Islet precursor cell (in vitro differentiated cells): ENCODE measurements at places on chromosomes 4 and X.

DNA sequence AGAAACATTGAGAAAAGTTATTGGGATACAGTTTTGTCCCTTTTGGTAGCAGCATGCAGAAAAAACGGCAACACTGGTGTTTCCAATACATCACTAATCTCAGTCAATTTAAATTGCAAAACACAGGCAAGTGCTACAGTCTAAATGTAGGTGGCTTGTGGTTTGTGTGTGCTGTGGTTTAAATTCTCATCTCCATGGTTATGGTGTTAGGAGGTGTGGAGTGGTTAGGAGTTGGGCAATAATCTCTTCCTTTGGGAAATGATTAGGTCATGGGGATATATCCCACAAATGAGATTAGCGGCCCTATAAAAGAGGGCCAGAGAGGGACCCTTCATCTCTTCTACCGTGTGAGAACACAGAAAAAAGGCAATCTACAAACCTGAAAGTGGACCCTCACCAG lies 1344.3 kb downstream of the ADGRL3 start:
- no peak for DNase-seq

DNA sequence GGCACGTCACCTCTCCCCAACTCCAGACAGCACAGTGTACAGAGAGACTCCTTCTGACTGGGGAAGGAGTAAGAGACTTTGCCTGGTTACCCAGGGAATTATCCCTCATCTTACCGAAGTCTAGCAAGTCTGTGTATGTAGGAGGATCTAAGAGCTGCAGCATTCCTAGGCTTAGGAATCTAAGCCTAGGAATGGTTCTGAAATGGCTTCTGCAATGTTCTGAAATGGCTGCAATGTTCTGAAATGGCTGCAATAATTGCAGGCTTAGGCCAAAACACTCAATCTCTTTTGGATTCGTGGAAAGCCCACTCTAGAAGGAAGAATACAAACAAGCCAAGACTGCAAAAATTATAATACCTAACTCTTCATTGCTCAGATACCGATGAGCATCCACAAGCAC lies 106.4 kb downstream of the SCLT1 start:
- DNase-seq, result no peak

DNA sequence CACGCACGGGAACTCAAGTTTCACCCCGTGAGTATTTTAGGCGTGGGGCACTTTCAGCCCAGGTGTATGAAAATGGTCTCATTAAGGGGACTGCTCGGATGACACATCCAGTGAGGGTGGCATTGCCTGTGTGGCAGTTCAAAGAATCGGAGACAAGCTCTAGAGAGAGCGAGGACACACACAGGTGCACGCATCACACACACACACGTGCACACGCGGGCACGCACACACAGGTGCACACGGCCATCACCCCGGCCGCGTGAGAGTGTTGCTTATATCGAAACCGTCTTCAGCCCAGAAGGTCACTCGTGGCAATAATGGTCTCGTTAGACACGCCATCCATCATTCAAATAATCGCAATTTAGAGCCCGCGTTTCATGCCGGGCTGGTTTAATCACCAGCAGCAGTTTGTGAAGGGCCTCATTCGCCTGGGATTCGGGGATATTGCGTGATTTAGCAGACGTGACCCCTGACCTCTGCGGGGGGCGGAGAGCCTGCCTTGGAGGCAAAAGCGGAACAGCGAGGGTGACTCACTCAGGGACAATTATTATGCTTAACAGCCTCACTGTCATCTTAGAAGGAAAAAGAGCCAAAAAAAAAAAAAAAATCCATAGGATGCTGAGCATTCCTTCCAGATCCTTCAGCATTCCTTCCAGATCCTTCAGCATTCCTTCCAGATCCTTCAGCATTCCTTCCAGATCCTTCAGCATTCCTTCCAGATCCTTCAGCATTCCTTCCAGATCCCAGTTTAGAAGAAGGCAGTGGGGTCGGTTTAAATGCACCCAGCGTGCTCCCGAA lies 89.4 kb upstream of the PPP2R3B start:
- no peak for DNase-seq

DNA sequence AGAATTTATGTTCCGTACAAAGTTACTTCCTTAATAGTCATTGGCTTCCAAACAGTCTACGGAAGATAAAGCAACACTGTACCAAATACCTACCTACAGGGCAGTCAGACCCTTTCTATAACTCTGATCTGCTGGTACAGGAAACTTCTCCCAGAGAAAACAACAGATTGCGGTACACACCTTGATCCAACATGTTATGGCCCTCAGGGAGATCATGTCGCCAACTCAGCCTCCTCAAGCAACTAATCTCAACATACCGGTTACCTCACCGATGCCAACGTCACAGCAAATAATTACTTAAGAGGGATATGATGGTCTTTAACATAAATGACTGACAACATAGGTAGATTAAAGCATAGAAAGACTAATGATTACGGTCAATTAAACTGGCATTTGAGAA lies 70.4 kb downstream of the RFC1 start:
- DNase-seq, result no peak

DNA sequence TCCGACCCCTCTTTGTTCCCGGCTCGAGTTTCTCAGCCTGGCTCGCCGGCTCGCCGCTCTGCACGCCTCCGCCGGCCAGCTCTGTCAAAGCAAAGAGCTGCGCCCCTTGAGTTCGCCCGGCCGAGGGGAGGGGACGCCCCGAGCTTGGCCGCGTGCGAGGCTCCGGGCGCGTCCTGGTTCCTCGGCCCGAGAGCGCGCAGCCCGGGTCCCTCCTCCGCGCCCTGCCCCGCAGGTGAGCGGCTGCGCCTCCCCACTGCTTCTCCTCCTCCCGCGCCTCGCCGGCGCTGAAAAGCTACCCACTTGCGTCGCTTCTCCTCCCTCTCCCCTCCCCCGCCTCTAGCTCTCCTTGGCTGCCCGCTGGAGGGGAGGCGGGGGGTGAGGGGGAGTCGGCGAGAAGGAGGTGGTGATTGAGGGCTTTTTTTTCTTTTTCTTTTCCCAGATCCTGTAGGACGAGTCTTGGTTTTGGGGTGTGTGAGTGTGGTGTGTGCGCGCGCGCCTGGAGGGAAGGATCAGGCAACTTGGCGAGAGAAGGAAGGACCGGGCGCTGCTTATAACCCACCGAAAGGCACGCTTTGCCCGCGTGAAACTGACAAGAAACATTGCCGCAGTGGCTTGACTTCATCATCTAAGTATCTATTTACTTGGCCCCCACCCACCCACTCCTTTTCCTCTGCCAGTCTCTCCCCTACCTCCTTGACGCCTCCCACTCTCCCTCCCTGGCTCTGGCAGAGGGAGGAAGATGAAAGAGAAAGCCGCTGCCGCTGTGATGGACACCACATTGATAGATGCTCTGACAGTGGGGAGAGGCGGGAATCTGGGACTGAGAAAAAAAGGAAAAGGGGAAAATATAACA lies at the start of gene LEF1:
Gene LEF1 (minus strand): TSS at position 262 of the 853 bp plus-strand sequence. CDS start 1,165 bp downstream, outside the sequence.
- peak; percentile 91 for DNase-seq

GRCh38 chr4:168240821-168241220 lies 77.7 kb downstream of the DDX60 start:
- no peak for DNase-seq

DNA sequence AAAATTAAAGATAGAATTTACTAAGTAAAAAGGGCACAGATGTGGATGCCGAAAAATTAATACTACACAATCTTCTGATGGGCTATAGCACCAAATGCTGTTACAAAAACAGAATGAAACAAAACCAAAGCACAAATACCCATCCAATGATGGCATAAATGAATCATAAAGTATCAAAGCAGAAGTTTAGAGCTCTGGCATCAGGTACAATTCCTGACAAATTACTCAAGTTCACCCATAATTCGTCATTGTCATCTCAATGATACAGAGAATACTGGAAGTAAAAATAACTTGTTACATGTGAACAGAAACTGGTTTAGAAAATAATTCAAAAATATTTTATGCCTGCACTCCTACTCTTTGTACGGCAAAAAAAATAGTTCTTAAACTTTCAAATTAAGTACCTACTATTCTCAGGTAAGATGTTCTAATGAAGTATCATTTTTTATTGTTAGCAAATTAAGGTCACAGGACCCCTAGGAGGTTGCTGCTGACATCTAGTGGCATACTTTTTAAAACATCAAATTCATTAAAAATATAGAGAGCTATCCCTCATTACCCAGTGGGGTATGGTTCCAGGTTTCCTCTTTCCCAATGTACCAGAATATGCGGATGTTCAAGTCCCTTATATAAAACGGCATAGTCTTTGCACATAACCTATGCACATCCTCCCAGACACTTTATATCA lies 126.1 kb downstream of the INPP4B start:
- DNase-seq, result no peak

GRCh38 chr4:159048166-159048886 lies 54.6 kb upstream of the RAPGEF2 start:
- peak; percentile 87 for DNase-seq

GRCh38 chr4:69702201-69702600 lies 49.2 kb upstream of the UGT2A1 start:
- DNase-seq, result no peak

DNA sequence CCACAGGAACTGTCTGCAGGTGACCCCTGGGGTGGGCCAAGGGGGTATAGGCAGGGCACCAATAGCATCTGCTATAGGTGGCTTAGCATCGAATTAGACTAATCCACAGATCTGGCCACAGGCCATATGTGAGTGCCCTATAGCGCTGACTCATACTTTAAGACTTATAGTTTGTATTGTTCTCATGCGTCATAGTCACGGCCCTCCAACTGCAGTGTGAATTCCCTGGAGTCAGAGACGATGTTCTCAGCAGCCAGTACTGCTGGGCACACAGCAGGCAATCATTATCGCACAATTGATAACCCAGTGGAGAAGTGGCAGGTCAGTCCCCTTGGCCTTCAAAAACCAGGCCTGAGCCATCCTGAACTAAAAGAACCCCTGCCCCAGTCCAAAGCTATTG lies 58.1 kb downstream of the ADGRG2 start:
- no peak for DNase-seq

GRCh38 chrX:150565551-150565950 lies 2.9 kb upstream of the MTM1 start:
- no peak for DNase-seq

DNA sequence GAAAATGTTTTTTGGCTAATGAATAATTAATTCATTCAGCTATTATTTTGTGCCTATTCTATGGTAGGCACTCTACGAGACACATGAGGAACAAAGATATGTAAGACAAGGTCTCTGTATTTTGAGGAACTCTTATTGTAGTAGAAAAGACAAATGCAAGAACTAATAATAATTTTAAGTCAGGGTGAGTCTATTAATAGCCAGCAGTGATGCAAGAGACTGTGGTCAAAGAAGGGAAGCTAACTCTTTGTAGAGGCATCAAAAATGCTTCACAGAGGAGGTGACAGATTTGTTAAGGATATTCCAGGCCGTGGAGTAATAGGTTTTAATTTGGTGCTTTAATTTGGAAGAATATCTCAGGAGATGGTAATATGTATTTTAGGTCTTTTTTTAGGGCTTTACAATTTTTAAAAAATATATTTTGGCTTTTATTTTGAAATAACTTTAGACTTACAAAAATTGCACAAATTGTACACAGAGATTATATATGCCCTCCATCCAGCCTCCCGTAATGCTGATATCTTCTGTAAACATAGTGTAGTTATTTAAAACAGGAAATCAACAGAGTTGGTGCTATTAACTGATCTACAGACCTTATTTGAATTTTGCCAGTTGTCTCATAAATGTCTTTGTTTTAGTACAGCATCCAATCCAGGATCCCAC lies 48.1 kb downstream of the DCLK2 start:
- DNase-seq, result no peak

DNA sequence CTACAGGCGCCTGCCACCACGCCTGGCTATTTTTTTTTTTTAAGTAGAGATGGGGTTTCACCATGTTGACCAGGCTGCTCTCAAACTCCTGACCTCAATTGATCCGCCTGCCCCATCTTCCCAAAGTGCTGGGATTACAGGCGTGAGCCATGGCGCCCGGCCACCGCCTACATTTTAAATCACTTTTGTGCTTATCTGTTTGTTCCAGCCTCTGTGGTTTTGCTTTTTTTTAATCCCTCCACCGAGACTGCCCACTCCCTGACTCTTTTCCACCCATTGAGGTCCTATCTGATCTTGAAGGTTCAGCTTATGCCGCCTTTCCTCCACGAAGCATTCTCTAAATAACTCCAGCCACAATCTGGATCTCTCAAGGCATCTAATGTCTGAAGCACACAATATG lies 73.5 kb downstream of the CHRDL1 start:
- no peak for DNase-seq

DNA sequence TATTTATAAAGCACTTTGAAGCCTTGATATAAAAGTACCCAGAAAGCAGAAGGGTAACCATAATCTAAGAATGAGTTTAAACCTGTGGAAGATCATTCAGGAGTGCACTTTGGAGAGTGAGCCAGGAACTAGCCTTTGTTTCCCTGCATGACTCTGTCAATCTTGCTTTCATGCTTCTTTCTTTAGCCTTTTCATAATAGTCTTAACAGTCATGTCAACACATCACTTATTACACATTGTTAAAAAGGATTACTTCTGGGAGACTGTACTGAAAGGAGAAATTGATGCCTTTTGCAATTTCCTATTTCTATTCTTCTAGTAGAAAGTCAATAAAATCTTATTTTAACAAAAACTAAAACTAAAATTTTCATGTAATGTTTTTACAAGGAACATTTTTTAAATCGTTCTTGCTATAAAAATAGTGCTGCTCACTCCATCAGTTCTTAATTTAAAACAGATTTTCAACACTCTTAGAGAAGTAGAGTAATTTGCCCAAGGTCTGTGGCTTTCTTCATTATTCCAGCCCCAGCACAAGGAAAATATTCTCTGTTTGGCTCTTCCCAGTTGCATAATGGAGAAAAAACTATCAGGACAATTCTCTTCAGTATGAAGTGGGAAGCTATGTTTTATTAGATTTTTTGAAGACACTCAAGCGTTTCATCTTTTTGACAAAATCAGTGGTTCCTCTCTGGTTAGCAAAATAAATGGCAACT lies 35.4 kb upstream of the SPP1 start:
- DNase-seq, result no peak

GRCh38 chr4:133493241-133493640 lies 344.1 kb downstream of the PCDH10 start:
- DNase-seq, result no peak

DNA sequence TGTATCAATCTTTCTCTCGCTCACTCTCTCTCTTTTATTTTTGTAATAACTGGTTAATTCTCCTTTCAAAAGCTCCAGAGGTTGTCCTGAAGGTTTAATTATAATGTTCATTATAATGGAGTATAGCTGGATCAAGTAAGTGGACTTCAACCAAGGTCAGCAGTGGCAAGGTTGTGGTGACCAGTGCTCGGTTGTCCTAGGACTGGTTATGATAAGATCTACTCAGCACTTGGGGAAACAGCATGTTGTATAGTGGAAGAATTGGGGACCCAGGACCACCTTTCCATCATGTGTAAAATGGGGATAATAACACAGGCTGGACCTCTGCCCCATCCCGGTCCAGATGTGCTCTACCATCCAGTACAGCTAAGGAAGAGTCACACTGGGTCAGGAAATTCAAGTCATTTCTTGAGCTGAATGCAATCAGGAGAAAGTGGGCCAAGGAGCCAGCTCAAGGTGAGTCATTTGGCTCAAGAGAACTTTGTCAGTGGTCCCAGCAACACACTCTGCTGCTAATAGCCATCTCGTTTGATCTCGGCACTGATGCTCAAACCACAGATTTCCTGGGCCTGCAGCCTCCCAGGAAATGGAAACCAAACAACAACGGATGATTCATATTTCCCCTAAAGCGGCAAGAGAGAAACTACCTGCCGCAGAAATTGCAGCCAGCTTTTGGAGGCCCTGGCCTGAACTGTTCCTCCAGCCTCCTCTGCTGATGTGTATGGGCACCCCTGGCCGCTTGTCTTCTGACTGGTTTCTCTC lies 123.6 kb upstream of the RBPJ start:
- DNase-seq, result peak; percentile 94
